ENCODE measurements at places on chromosomes 5 and 9.

- no peak for DNase-seq
Observed at GRCh38 chr5:75169516-75169915, 67.2 kb downstream of the ANKRD31 start.

DNA sequence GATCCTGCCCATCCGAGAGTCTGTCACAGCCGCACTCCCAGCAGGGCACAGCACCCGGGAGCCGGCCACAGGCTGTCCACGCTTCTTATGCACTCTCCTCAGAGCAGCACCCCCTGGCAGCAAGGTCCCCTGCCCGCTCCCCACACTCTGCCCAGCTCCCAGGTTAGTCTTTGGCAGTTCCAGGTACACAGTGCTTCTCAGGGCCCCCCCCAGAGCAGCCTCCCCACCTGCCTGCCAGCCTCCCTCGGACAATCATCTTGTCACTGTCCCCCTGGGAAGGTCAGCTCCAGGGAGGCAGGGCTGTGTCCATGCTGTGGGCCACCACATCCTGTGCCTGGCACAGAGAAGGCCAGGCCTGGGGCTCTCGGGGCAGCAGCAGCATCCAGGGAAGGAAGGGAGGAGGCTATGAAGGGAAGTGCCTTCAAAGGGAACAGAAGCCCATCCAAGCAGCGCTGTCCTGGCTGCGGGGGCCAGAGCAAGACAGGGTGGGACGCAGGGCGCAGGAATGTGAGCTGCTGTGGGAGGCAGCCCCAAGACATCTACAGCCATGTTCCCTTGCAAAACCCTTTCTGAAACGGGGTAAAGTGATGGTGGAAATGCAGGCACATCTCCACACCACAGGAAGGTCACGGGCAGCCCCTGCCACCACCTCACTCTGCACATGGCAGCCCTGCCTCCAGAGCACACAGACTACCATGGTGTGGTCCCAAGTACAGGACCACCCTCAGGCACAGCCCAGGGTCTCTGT, 68.6 kb upstream of the ADAMTS2 start:
- no peak for DNase-seq

DNA sequence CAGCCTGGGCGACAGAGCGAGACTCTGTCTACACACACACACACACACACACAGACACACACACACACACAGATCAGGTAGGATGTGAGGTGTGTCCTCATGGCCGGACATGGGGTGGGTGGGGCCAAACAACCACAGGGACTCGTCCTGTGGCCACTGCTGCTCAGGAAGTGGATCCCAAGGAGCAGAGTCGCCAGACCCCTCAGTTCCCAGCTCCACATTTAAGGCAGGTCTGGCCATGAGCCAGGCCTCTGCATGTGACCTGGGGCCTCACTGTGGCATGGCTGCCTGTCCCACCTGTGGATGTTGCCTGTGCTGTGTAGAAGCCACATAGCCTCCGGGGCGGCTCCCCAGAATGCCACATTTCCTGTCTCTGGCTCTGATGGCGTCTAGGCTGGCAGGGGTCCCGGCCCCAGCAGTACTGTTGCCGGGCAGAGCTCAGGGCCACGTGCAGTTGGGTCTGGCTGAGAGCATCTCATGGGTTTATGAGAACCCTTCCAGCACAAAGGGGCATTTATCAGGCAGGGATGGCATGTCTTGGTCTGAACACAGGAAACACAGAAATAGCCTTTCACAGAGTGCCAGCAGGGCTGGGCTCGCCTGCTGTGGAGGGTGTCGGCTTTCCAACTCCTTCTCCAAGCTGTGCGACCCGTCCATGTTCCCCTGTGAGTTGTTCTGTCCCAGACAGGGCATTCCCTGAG, 9.9 kb upstream of the NINJ1 start:
- peak; percentile 48 for DNase-seq

DNA sequence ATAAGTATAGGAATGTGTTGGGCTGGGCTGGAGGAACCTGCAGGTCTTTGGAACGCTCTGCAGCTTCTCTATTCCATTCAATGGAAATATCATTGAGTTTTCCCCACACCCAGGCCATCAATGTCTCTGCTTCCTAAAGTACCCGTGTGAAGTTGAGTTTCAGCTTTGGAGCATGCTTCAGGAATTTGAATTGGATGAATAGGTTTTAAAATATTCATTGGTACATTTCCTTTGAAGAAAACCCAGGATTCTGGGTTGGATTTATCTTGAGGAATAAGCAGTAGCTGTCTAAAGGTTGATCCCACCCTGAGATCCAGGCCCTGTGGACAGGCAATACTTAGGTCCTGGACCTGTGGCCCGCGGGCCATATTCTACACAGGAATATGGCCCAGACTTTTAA, 37.3 kb downstream of the INSYN2B start:
- DNase-seq, result no peak

GRCh38 chr9:4530375-4530774, 40.1 kb downstream of the SLC1A1 start:
- no peak for DNase-seq

- no peak for DNase-seq
Observed at GRCh38 chr5:154646745-154647113, 108.4 kb upstream of the LARP1 start.

- DNase-seq, result no peak
Observed at GRCh38 chr5:32297181-32298058, 15.3 kb downstream of the MTMR12 start.

DNA sequence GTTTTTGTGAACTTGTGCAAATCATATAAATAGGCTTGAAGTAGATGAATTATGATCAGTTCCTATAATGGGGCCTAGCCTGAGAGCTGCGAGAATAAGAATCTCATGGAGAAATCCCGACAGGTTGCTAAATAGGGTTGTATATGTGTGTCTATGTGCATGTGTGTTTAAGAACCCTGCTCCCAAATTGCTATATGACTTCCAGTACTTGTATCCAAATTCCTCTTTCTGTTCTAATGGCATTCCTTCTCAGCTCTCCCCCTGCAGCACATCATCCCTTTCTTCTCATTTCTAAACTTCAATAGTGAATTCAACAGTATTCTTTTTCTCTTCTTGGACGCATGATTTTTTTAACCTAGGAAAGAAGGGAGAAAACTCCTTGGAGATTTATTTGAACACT, 277.2 kb downstream of the GAS1 start:
- DNase-seq, result no peak

GRCh38 chr9:77759391-77759790, 111.3 kb upstream of the GNA14 start:
- no peak for DNase-seq

DNA sequence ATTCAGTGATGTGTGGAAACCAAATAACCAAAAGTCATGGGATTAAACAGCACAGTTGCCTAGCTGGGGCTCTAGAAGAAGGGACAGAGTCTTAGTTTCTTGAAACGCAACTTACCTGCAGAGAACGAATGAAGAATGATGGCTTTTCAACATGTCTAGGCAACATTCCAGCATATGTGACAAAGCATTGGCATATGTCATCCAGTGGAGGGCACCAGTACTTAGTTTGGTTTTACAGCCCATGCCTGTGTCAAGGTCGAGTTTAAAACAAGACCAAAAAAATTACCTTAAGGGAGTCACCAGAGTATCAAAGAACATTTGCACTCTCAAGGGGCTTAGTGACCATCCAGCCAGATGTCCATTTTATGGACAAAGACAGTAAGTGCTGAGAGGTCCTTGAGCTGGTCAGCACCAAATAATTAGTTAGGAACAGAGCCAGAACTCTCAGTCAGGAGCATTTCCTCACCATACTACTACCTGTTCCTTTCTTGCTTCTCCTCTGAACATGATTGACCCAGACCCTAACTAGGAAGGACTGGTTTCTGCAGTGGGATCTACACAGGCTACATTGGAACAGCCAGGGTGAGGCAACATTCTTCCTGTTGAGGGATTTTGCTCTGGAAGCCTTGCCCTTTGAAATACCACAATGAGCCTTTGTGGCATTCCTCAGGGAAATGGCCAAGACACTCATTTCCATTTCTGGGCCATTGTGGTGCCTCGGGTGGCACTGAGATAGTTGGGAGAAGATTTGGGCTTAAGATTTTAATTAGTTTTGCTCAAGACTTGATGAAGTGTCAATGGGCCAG, 75.4 kb upstream of the ANKH start:
- no peak for DNase-seq

GRCh38 chr5:109619606-109620005, 70.1 kb upstream of the MAN2A1 start:
- no peak for DNase-seq

GRCh38 chr5:62271370-62271769, 34.6 kb upstream of the KIF2A start:
- DNase-seq, result no peak

GRCh38 chr5:106699198-106699597, 971.5 kb downstream of the EFNA5 start:
- DNase-seq, result no peak

DNA sequence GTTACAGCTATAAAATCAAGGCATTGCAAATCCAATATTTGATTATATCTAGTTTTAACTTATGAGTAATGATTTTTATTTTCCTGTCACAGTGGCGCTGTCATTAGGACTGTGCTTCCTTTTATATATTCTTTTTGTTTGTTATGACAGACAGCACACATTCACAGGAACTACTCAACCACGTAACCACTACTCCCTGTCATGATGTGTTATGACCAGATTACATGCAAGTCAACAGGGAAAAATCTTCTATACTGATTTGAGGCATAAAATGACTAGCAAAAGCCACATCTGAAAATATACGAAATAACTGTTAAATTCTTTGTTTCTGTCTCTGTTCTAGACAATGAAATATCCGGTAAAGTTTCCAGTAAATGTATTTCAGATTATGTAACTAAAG, 25.4 kb downstream of the SREK1 start:
- no peak for DNase-seq

DNA sequence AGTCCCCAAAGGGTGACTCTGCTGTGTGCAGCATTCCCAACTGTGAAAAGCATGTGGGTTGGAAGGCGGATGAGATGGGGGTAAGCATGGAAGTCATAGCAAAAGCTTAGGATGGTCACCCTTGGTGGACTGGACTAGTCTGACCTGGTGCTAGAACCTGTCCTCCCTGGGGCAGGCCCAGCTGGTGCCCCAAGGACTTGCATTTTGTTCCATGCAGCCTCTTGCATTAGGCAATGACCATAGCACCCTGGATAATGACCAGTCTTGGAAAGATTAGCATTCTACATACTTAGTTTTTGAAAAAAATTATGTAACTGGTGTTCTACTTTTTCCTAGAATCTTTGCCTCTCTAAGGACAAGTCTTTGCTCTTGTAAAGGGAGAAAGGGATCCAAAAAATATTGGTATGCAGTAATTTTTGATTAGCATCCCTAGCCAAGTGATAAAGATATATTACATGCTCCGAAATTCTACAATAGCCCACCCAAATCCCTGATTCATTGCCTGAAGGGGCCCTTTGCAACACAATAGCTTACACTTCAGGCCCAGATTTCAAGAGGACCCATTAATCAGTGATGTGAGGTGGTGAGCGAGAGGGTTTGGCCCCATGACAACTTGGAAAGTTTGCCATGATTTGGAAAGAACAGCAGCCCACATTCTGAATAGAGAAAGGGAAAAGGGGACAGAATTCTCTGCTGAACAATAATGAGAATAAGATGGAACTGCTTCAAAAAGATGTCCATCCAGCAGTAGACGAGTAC, 93.3 kb upstream of the CD180 start:
- DNase-seq, result no peak

DNA sequence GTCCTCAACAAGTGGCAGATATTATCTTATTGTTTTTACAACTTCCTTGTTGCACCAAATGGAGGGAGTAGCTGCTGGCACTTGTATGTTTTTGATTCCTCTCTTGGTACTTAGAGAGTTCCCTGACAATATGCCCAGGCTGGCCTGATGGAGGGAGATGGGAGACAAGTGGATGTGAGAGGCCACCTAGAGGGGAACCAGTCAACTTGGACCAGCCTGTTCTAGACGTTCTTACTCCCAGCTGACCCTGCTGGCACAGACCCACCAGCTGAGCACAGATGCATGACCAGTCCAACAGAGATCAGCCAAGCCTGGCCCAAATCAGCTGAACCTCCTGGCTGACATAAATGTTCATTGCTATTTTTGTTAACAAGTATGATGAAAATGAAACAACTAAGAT, 60.9 kb upstream of the GDNF start:
- DNase-seq, result no peak

GRCh38 chr9:114570742-114571141, 16.8 kb upstream of the ATP6V1G1 start:
- no peak for DNase-seq

DNA sequence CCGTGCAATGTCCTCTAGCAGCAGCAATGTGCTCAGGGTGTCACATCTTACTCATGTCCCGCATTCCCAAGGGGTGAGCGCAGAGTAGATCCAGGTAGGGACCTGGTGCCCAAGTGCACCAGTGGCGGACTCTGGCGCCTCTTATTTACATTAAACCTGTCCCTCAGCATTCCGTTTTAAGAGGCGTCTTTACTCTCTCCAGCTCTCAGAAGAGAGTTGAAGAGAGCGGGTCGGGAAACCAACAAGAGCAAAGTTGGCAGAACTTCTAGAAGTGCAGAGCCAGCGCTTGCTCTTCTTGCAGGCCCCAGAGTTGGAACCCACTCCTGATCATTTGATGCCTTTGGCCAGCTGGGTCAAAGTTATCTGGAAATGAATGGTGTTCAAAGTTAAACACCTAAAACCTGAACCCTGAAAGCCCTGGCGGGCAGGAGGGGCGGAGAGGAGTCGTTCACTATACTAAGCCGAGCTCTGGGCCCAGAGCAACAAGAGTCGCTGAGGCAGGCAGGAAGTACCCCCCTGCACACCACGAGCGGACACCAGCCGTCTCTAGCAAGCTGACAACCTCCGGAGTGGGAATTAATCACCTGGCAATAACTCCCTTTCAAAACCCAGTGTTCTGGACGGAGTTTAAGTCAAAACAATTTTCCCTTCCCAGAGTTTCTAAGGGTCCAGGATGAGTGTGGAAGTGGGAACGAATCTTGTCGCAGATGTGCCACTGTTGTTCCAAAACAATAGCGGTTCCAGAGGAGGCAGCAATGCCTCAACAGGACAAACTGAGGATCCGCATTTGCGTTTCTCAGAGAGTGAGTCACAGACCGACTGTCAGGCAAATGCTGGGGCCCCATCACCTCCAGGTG, 122.8 kb downstream of the TMEM161B start:
- no peak for DNase-seq

- DNase-seq, result no peak
Observed at GRCh38 chr5:95533106-95533505, 21.7 kb downstream of the SKIC3 start.

- DNase-seq, result no peak
Observed at GRCh38 chr9:126581893-126582292, 31.8 kb upstream of the LMX1B start.

GRCh38 chr5:173759691-173760090, 128.5 kb upstream of the CPEB4 start:
- no peak for DNase-seq

- DNase-seq, result no peak
Observed at GRCh38 chr9:121863955-121864354, 212.5 kb downstream of the DAB2IP start.
